Thoracic aorta (tissue), 2 donors: ENCODE measurements at places on chromosomes 12 and 14. TPM values are rescaled to one million over a fixed set of nuclear protein-coding genes. Genes with fewer than 3 reads are reported as not detected.

Gene AKT1
- 162 TPM for total RNA-seq

Gene NRXN3
- total RNA-seq, result 33.3 TPM

Gene CCDC175
- not detected for total RNA-seq

Gene AHNAK2
- total RNA-seq, result 22.6 TPM

Gene FAM222A
- 2.9 TPM for total RNA-seq

Gene PCED1B
- total RNA-seq, result 12.3 TPM

Gene AQP6
- total RNA-seq, result not detected

Gene POTEG
- not detected for total RNA-seq

Gene FCF1
- 31.8 TPM for total RNA-seq

Gene BDKRB1
- total RNA-seq, result 1.8 TPM

Gene PIWIL1
- total RNA-seq, result not detected

Gene IGF1
- 44.0 TPM for total RNA-seq

Gene P2RX2
- total RNA-seq, result not detected
